RWPE2 (cell line): ENCODE measurements at places on chromosomes 12 and 14.

- H3K27me3 ChIP-seq = no peaks in the 10 kb centered on the region
- H3K4me3 ChIP-seq = peak overlapping the region; percentile 41
- no peak overlapping the region for H3K27ac ChIP-seq
- H3K36me3 ChIP-seq = no peaks in the 10 kb centered on the region
- no peak for DNase-seq
- H3K4me1 ChIP-seq = peaks cover 4% of the 10 kb centered on the region
Measured at GRCh38 chr12:127145241-127145928, 1121.6 kb upstream of the TMEM132C start.

DNA sequence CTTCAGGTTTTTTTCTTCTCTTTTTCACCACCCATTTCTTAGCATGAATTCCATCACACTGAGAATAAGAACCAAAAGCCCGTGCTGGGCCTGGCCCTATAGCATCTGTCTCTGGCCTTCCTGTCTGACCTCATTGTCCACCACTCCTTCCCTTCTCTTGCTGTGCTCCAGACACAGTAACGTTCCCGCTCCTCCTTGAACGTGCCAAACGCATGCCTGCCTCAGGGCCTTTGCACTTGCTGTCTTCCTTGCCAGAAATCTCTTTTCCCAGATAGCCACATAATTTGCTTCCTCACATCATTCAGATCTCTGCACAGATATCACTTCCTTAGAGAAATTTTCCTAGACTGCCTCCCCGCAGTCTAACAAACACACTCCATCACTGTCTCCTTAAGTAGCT lies 119.6 kb upstream of the CPSF6 start:
- H3K4me1 ChIP-seq = no peaks in the 10 kb centered on the region
- H3K4me3 ChIP-seq = no peak overlapping the region
- H3K36me3 ChIP-seq = no peaks in the 10 kb centered on the region
- no peaks in the 10 kb centered on the region for H3K27me3 ChIP-seq

DNA sequence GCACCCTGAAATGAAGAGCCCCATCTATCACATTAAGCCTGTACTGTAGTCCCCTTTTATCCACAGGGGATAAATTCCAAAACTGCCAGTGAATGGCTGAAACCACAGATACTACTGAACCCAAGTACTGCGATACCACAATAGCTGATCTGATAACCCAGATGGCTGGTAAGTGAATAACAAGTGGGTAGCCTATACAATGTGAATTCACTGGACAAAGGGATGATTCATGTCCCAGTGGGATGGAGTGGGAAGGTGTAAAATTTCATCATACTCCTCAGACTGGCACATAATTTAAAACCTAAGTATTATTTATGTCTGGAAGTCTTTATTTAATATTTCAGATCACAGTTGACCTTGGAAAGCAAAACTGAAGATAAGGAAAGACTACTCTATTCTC lies 201.3 kb downstream of the GPHN start:
- H3K27ac ChIP-seq = no peak overlapping the region
- no peak for DNase-seq
- no peak overlapping the region for H3K4me3 ChIP-seq
- no peaks in the 10 kb centered on the region for H3K4me1 ChIP-seq
- H3K36me3 ChIP-seq = no peaks in the 10 kb centered on the region
- H3K27me3 ChIP-seq = no peaks in the 10 kb centered on the region

GRCh38 chr12:86139671-86140070 lies 116.5 kb downstream of the MGAT4C start:
- H3K4me1 ChIP-seq = peaks cover 6% of the 10 kb centered on the region
- no peaks in the 10 kb centered on the region for H3K27me3 ChIP-seq
- no peak overlapping the region for H3K4me3 ChIP-seq
- no peak for DNase-seq
- H3K27ac ChIP-seq = no peak overlapping the region

GRCh38 chr14:58771016-58771415 lies 133.3 kb downstream of the DACT1 start:
- H3K27me3 ChIP-seq = no peaks in the 10 kb centered on the region
- no peak for DNase-seq
- no peak overlapping the region for H3K4me3 ChIP-seq
- H3K36me3 ChIP-seq = no peaks in the 10 kb centered on the region
- H3K27ac ChIP-seq = no peak overlapping the region

DNA sequence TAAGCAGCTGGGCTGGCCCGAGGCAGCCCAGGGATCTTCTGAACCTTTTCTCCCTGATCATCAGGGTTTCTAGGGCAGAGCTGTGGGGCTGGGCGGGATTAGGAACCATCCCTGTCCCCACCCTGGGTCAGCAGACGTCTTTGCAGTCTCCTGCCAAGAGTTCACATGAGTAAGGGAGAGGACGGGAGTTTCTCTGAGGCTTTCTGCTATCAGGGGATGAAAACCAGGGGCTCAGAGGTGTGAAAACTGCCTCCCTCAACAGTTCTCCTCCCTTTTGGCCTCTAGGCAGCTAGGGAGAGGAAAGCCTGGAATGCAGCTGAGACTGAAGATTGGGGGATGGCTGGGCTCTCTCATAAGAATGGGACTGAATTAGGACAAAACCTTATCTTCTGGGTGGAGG lies 7.9 kb downstream of the ZNF385A start:
- no peak overlapping the region for H3K4me3 ChIP-seq
- H3K36me3 ChIP-seq = peaks cover 73% of the 10 kb centered on the region
- H3K27ac ChIP-seq = no peak overlapping the region
- no peak for DNase-seq
- peaks cover 34% of the 10 kb centered on the region for H3K4me1 ChIP-seq

GRCh38 chr12:42643881-42644579 lies 54.5 kb upstream of the PRICKLE1 start:
- no peak overlapping the region for H3K4me3 ChIP-seq
- no peak overlapping the region for H3K27ac ChIP-seq
- no peaks in the 10 kb centered on the region for H3K4me1 ChIP-seq
- H3K27me3 ChIP-seq = no peaks in the 10 kb centered on the region
- no peak for DNase-seq
- no peaks in the 10 kb centered on the region for H3K36me3 ChIP-seq

GRCh38 chr12:69720750-69721149 lies 17.9 kb upstream of the RAB3IP start:
- no peaks in the 10 kb centered on the region for H3K36me3 ChIP-seq
- no peaks in the 10 kb centered on the region for H3K27me3 ChIP-seq
- H3K4me1 ChIP-seq = no peaks in the 10 kb centered on the region
- no peak overlapping the region for H3K27ac ChIP-seq
- no peak for DNase-seq
- no peak overlapping the region for H3K4me3 ChIP-seq

- DNase-seq = no peak
- H3K36me3 ChIP-seq = peaks cover 50% of the 10 kb centered on the region
- H3K4me3 ChIP-seq = no peak overlapping the region
- peaks cover 4% of the 10 kb centered on the region for H3K4me1 ChIP-seq
- no peaks in the 10 kb centered on the region for H3K27me3 ChIP-seq
Measured at GRCh38 chr12:109946505-109946904, 46.4 kb downstream of the TCHP start.

GRCh38 chr14:101177301-101177971 lies 273.9 kb upstream of the RTL1 start:
- no peak overlapping the region for H3K4me3 ChIP-seq
- H3K4me1 ChIP-seq = no peaks in the 10 kb centered on the region
- peak; percentile 66 for DNase-seq
- H3K27me3 ChIP-seq = no peaks in the 10 kb centered on the region
- H3K27ac ChIP-seq = no peak overlapping the region
- H3K36me3 ChIP-seq = no peaks in the 10 kb centered on the region

DNA sequence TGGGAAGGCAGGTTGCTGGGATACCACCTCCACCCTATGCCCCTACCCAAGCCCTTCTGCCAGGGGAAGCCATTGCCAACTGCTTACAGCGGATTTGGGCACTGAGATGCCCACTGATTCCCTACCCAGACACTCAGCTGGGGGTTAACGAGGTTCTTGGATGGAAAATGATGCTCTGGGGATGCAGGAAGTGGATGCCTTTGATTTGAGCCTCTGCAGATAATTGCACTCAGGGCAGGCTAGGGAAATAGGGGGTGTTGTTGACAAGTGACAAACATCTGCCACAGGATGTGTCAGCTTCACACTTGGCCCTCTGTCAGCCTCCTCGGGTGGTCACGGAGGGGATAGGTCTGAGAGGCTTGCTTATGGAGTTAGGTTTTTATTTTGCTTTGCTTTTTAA lies 57.4 kb downstream of the RPH3A start:
- no peaks in the 10 kb centered on the region for H3K36me3 ChIP-seq
- H3K4me3 ChIP-seq = no peak overlapping the region
- no peaks in the 10 kb centered on the region for H3K4me1 ChIP-seq

- peak overlapping the region; percentile 89 for H3K4me3 ChIP-seq
- no peak for DNase-seq
- no peaks in the 10 kb centered on the region for H3K27me3 ChIP-seq
- H3K36me3 ChIP-seq = no peaks in the 10 kb centered on the region
- peaks cover 36% of the 10 kb centered on the region for H3K4me1 ChIP-seq
Measured at GRCh38 chr12:45216983-45217485, 1.1 kb downstream of the ANO6 start.

DNA sequence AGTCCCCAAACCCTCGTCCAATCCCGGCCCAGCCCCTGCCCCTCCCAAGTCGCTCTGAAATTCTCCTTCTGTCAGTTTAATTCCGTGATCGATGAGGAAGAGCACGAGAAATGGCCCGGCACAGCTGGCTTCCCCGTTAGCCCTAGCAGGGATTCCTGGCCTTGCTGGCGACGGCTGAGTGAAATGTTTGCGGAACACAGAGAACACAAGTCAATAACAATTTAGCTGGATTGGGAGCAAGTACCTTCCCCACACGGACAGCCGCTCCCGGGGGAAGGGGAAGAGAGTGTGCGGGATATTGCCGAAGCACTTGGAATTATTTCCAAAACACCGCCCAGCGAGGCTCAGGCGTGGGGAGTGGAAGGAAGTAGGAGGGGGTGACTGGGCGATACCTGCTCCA lies 134.6 kb downstream of the RBM19 start:
- H3K27me3 ChIP-seq = no peaks in the 10 kb centered on the region
- no peak overlapping the region for H3K27ac ChIP-seq
- no peaks in the 10 kb centered on the region for H3K36me3 ChIP-seq
- no peak overlapping the region for H3K4me3 ChIP-seq
- DNase-seq = no peak

DNA sequence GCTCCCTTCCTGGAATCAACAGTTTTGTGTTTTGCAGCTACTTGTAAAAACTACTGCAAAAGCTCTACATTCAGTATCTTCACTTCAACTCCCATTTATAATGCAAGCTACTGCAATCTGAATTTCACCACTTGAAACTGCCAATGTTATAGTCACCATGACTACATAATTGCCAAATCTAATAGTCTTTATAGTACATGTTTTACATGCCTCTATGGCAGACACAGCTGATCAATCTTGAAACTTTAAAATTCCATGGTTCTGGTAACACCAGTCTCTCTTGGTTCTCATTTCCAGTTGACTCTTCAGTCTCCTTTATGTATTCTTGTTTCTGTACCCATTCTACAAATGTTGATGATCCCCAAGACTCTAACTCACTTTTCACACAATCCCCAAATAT lies 185.9 kb downstream of the MED13L start:
- H3K4me1 ChIP-seq = no peaks in the 10 kb centered on the region
- H3K27ac ChIP-seq = no peak overlapping the region
- 0 out of 2 replicates have a peak, but pooled peaks cover 4% of the 10 kb centered on the region for H3K36me3 ChIP-seq
- DNase-seq = no peak

- no peak for DNase-seq
- no peak overlapping the region for H3K27ac ChIP-seq
- H3K36me3 ChIP-seq = no peaks in the 10 kb centered on the region
Measured at GRCh38 chr14:35553808-35554207, 19.8 kb downstream of the INSM2 start.

- no peak for DNase-seq
- H3K4me3 ChIP-seq = no peak overlapping the region
- H3K36me3 ChIP-seq = no peaks in the 10 kb centered on the region
- no peak overlapping the region for H3K27ac ChIP-seq
- H3K27me3 ChIP-seq = no peaks in the 10 kb centered on the region
Measured at GRCh38 chr12:27206801-27207502, 37.1 kb upstream of the STK38L start.

- H3K4me3 ChIP-seq = no peak overlapping the region
- H3K4me1 ChIP-seq = no peaks in the 10 kb centered on the region
- H3K27me3 ChIP-seq = no peaks in the 10 kb centered on the region
- DNase-seq = no peak
- H3K36me3 ChIP-seq = peaks cover 28% of the 10 kb centered on the region
Measured at GRCh38 chr12:14482886-14483285, 84.8 kb downstream of the PLBD1 start.

GRCh38 chr12:115456946-115457689 lies 773.1 kb upstream of the TBX3 start:
- H3K4me1 ChIP-seq = no peaks in the 10 kb centered on the region
- H3K4me3 ChIP-seq = no peak overlapping the region
- no peaks in the 10 kb centered on the region for H3K27me3 ChIP-seq
- H3K27ac ChIP-seq = no peak overlapping the region

DNA sequence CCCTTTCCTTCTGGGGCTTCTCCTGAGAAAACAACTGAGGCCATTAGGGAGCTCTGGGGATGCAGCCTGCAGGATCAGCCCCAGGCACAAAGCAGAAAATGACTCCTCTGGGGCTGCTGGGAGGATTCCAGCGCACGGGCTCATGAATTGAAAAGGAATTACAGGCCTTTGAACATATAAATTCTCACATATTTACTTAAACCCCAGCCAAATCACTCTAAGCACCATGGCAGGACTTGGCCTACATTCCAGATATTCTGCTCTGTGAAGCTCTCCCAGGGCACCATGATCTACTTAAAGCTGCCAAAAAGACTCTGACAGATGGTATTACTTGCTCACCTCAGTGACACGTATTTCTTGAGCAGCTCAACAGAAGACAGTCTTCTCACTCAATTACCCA lies 87.2 kb downstream of the ZFC3H1 start:
- H3K36me3 ChIP-seq = no peaks in the 10 kb centered on the region
- H3K4me1 ChIP-seq = peaks cover 12% of the 10 kb centered on the region
- DNase-seq = no peak
- no peak overlapping the region for H3K27ac ChIP-seq

GRCh38 chr14:75628816-75629215 lies 31.9 kb downstream of the ERG28 start:
- H3K4me1 ChIP-seq = no peaks in the 10 kb centered on the region
- no peak overlapping the region for H3K27ac ChIP-seq
- H3K36me3 ChIP-seq = no peaks in the 10 kb centered on the region
- no peak for DNase-seq
- H3K27me3 ChIP-seq = no peaks in the 10 kb centered on the region

DNA sequence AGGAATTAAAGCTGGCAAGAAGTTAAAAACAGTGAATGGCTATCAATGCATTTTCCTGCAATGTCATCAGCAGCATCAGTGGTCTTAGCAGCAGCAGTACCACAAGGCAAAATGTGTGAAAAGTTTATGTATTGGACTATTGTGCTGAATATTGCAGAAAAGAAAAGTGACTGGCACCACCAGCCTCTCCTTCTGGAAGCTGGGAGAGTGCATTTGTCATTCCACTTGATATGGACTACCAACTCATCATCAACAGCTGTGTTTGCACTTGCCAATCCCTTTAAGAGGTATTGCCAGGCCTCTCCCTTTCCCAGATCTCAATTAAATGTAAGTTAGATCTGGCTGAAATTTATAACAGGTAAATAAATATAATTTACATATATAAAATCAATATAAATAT lies 151.0 kb upstream of the GZMB start:
- H3K27ac ChIP-seq = no peak overlapping the region
- no peaks in the 10 kb centered on the region for H3K4me1 ChIP-seq
- no peaks in the 10 kb centered on the region for H3K36me3 ChIP-seq
- H3K27me3 ChIP-seq = peaks cover 29% of the 10 kb centered on the region
- DNase-seq = no peak

- no peaks in the 10 kb centered on the region for H3K36me3 ChIP-seq
- peaks cover 10% of the 10 kb centered on the region for H3K4me1 ChIP-seq
- no peaks in the 10 kb centered on the region for H3K27me3 ChIP-seq
- peak overlapping the region; percentile 36 for H3K27ac ChIP-seq
- no peak for DNase-seq
- no peak overlapping the region for H3K4me3 ChIP-seq
Measured at GRCh38 chr12:87405918-87406317, 623.3 kb downstream of the C12orf50 start.
